Stimulated activated CD4-positive, alpha-beta T cell treated with anti-CD3 and anti-CD28 coated beads, TNF-alpha, amount 100 ng/mL, for 24 hours (primary cell): ENCODE measurements at places on chromosomes 2 and 18.

DNA sequence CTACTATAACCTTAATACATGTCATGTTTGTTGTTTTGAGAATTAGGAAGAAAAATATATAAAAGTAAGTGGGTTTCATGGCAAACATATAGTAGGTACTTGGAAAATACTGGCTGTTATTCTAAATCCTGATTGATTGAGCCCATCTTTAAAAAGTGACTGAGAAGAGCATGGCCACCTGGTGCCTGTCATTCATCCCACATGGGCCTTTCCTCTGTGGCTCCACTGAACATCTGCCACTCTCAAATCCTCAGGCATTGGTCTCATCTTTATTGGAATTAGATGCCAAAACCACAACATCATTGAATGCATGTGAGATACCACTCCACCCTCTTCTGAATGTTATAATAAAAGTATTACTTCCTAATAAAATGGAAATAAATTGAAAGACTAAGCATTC is 101.6 kb upstream of the TTN start:
- DNase-seq, result no peak

GRCh38 chr2:214671319-214671885 is 138.1 kb downstream of the BARD1 start:
- no peak for DNase-seq

DNA sequence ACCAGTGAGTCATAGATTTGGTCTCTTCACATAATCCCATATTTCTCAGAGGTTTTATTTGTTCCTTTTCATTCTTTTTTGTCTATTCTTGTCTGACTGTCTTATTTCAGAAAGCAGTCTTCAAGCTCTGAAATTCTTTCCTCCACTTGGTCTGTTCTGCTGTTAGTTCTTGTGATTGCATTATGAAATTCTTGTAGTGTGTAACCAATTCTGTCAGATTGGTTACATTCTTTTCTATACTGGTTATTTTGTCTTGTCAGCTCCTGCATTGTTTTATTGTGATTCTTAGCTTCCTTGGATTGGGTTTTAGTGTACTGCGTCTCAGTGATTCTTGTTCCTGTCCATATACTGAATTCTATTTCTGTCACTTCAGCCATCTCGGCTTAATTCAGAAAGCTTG is 18.6 kb downstream of the EHBP1 start:
- no peak for DNase-seq

DNA sequence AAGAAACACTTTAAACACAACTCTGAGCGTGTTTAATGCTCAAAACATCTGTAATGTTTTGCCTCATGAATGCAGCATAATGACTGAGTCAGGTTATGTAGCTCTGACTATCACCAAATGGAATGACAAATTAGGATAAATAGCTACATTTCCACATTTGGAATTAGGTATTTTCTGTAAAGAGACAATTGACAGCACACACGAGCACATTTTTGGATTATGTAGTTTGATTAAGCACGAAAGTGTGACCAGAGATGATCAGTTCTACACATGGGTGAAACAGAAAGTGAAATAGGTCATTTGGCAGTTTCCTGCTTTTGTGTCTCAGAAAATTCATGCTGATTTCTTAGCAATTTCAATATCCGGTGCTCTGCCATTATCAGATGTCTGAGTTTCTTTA is 29.0 kb downstream of the LPIN1 start:
- DNase-seq, result no peak

- DNase-seq, result no peak
These were observed 607.3 kb downstream of the ERBB4 start for GRCh38 chr2:211931314-211931713.

DNA sequence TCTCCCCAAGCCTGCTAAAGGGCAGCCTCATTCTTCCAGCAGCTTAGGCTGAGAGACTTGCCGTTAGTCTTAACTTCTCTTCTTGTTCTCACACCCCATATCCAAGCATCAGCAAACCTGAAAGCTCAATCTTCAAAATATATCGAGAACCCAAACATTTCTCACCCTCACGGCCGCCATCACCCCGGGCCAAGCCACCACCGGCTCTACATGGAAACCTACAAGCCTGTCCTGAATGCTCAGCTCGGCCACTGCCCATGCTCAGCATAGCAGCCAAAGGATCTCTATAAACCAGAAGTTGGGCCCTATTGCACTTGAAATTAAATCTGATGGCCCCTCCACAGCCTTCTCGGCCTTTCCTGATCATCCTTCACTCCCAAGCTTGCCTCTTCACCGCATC is 2.1 kb downstream of the HS1BP3 start:
- DNase-seq, result no peak

DNA sequence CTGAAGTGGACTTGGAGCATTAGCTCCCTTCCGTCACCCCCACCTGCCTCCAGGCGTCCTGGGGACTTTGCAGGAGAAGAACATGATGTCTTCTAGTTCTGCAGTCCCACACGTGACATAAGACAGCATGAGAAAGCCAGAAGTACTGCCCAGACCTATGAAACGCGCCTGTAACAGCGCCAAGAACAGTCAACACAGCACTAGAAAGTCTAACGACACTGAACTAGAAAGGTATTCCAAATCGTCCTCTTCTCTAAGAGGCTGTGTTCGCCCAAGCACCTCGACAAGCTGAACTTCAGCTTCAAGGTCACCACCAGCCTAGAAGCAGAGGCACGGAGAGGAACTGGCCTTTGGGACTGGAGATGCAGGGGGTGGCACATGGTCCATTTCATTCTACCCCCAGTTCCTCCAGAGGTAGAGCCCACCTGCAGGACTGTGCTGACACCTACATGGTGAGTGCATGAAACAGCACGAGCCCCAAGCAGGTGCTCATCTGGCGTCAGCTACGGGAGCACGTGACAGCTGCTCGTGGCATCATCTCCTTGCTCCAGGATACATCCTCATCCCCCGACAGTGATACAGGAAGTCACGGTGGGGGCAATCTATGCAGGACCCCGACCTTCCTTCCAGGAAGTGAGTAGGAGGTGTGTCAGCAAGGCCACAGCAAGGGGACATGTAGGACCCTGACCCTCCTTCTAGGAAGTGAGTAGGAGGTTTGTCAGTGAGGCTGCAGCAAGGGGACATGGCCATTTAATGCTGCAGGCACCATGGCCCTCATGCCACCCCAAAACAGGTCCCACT is 3.7 kb downstream of the HDAC4 start:
- DNase-seq, result no peak

DNA sequence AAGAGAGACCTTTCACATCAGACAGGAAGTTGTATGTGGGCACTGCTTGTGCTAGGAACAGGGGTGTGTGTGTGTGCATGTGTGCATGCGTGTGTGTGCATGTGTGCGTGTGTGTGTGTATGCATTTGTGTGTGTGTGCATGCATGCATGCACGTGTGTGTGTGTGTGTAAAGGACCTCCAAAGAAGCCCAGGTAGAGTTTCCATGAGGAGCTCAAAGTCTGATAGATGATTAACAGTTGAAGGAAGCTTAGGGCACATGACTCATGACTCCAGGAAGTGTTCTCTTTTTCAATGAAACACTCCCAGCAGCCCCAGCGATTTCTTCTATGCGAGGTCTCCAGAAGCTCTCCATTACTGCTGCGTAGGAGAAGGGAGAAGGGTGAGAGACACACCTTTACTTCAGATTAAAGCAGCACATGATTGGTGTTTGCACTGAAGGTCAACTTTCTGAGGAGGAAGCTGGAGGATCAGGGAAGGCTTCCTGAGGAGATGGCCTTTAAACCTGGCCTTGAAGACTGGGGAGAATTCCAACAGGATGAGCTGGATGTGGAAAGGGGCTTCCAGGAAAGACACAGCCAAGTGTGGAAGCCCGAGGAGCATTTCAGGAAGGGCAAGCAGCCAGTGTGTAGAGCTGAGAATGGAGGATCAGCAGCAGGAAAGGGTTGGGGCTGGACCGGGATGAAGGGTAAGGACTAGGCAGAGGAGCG is 77.7 kb downstream of the SMAD4 start:
- no peak for DNase-seq

- no peak for DNase-seq
These were observed 11.9 kb downstream of the MREG start for GRCh38 chr2:216001216-216002100.

DNA sequence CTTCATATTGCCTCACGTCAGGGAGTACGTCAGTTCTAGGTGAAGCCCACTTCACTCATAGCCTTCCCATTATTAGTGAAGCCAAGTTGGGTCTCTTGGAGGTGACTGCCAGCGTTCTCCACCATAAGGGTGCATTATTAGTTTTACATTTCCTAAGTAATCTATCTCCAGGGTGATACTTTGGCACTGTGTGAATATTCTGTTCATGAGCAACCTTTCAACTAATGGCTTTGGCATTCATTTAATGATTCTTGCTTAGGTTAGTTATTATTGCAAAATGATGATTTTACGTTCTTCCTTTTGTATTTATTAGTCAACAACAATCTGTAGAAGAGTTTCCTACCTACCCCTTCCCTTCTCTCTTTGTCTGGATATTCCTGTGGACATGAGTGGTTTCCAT is 97.5 kb downstream of the MAP4K4 start:
- DNase-seq, result no peak

- DNase-seq, result no peak
These were observed 72.7 kb upstream of the SPRED2 start for GRCh38 chr2:65504814-65505697.
